Skeletal muscle cell (primary cell): ENCODE measurements at places on chromosomes 1 and 21.

DNA sequence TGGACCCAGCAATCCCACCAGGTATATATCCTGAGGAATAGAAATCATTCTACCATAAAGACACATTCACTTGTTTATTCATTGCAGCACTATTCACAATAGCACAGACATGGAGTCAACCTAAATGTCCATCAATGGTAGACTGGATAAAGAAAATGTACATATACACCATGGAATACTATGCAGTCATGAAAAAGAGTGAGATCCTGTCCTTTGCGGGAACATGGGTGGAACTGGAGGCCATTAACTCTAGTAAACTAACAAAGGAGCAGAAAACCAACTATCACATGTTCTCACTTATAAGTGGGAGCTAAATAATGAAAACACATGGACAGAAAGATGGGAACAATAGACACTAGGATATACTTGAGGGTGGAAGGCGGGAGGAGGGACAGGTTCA, 36.1 kb upstream of the PRKACB start:
- DNase-seq = no peak

DNA sequence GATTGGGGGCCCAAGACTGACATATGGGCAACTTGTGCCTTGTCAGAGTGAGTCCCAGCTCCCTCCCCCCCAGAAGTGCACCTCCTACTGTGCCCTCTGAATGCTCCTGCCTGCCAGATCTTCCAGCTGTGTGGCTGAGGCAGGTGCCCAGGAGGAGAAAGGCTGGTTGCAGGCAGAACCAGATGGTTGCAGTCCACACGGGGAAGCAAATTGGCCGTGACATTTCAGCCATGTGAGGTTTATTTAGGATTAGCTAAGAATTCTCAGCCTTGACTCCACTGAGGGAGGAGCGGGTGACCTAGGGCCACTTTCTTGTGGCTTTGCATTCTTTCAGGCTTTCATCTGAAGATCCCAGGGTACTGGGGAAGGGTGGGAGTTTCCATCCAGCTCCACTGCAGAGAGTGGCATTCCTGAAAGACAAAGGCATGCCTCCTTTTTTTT, 33.8 kb downstream of the PEX14 start:
- no peak for DNase-seq

DNA sequence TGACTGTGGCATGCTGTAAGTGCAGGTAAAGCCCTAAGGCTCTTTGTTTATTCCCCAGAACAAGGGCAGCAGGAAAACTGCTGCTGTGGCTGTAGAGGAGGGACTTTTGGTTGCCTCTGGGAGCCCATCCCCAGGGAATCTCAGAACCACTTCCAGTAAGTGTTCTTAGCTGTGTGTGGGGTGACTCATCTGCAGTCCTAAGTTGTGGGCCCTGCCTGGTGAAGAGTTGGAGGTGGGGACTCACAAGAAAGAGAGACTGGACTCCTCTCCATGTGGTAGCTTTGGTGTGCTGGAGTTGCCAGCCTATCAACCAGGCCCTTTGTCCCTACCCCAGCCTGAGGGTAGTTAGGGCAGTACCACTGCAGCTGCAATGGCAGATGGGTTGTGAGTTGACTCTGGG, 24.0 kb upstream of the DENND1B start:
- peak; percentile 85 for DNase-seq

DNA sequence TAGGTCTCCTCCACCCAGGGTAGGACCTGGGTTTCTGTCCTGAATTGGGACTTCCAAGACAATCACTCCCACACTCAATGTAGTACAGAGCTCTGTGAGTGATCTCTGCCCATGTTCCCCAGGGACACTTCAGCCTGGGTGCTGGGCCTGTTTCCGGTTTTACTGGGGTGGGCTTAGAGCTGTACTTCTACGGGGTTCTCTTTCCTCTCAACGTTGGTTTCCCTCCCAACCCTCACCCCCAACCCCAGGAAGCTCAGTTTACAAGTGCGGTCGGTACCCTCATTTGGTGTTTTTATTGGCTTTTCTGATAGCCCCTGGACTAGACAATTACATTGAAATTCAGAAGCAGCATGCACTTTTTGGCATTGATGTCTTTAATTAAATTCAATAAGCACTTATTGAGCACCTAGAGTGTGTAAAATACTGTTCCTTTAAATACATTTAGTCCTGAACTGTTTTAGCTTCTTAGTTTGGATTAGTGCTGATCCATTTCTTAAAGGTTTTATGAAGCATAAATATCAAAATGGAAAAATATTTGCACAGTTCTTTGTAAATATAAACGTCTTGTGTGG, 542 bp upstream of the XPR1 start:
- no peak for DNase-seq

- peak; percentile 70 for DNase-seq
Observed at GRCh38 chr1:6603238-6603914, 707 bp upstream of the KLHL21 start.

GRCh38 chr1:99675994-99676393, 30.1 kb downstream of the PALMD start:
- DNase-seq = no peak

DNA sequence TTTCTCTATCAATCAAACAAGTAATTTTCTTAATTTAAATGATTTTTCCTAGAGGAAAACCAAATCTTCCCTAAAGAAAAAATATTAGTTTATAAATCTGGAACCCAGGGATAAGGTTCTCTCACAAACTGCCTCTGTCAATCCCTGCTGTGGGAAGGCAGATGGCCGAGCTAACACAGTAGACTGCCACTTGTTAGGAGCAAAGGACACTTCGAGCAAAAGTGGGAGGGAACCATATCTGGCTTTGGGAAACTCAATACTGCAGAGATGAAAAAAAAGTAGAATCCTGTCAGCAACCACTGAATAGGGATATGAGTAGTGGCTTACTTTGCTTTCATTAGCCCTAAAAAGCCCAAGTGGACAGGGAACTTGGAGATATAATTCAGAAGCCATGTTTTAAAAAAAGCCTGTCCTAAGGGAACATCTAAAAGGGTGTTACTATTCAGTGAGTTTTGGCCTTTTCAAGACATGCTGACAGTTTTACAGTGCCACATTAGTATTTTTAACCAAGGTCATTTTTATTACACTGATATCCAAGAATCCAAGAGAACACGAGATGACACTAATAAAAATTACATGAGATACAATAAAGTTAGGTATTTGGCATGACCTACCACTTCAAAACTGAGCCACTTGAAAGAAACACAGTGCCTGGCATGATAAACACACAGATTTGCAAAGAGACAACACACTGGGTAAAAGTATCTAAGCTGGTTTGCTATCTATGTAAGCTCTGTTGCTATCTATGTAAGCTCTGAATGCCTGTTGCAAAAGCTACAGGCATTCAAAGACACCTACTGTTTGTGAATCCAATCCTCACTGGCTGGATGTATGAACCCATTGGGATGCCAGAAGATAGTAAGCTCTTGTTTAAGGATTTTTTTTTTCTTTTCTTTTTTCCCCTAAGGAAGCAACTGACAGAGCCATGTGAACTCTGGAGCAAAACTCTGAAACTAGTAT, 21.4 kb downstream of the TEX38 start:
- DNase-seq = no peak

DNA sequence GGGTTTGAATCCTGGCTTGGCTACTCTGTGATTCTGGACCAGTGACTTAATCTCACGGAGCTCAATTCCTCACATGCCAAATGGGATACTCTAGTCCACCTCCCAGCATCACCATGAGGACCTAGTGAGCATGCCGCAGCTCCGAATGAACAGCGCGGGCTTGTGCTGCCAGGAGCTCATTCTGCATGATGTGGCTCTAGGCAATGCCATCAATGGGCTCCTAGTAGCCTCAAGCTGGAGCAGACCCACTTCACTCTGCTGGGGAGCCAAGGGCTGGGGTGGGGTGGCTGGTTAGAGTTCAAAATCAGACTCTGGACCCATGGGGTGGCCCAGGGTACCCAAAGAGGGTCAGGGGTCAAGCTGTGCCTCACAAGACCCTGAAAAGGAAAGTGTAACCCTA, 41.5 kb downstream of the CDK18 start:
- DNase-seq = no peak

DNA sequence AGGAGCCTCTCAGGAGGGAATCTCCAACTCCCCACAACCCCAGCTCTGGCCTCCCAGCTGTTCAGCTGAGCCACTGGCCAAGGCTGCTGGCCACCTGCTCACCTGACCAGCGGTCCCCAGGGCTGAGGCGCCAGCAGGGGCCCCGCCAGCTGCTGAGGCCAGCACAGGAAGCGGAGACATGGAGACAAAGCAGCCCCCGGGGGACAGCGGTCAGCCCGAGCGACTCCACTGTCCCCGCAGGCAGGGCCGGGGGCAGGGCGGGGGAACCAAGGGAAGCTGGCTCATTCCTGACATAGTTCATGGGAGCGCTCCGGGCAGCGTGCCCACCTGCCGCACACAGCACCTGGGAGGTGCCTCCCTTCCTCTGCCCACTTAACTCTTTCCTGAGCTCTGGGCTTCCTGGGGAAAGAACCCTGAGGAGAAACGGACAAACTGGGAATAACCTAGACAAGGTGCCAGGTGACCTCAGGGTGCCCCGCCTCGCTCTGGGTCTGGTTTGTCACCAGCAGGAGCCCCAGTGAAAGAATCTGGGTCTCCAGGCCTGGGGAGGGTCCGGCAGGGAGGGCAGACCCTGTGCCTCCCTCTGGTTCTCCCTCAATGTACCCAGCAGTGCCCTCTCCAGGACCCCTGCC, 10.7 kb downstream of the EPHA2 start:
- no peak for DNase-seq

DNA sequence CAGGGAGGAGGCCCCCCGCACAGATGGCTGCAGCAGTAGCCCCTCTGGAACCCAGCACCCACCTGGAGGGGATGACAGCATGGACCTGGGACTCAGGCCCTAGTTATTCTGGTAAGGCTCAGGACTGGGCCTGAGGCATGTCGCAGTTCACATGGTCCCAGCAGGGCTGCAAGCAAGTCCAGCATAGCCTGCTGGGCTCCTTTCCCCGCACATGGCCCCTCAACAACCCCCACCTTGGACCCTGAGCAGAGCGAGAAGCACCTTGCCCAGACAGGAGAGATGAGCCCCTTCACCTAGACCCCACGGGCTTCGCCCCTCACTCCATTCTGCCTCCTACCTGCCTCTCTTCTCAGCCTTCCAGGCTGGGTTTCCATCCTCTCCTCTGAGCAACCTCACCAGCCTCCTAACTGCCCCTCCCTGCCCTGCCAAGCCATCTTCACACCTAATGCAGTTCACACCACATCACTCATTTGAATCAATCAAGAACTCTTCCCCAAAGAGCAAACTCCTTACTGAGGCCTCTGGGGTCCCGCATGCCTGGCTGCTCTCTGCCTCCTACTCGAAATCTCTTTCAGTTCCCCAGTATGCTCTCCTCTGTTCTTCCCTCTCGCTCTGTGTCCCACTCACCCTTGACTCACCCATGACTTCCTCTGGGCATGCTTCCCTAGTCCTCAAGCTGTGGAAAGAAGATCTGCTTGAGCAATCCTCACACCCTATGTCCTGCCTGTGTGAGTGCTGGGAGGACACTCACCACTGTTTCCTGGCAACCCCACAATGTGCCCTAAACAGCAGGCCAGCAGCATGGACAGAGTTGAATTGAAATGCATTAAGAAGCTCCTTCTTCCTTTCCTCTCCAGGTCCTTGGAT, 9.4 kb upstream of the THEMIS2 start:
- DNase-seq = peak; percentile 98

DNA sequence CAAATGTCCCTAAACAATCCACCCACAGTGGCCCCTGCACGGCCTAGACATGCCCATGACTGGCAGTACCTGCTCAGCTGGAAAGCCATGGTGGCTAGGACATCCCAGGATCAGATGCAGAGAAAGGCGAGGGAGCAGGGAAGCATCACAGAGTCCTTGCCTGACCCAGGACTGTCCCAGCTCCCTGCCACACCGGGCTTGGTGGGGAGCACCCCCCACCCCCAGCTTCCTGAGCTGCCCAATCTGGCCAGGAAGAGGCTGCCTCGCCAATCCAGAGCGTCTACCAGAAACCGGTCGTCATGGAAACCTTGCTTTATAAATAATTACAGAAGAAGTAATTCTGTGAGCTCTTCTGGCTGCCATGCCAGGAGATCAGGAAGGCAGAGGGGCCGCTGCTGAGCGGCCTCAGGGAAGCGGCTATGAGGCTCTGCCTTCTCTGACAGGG, 34.8 kb downstream of the ACOT7 start:
- no peak for DNase-seq

DNA sequence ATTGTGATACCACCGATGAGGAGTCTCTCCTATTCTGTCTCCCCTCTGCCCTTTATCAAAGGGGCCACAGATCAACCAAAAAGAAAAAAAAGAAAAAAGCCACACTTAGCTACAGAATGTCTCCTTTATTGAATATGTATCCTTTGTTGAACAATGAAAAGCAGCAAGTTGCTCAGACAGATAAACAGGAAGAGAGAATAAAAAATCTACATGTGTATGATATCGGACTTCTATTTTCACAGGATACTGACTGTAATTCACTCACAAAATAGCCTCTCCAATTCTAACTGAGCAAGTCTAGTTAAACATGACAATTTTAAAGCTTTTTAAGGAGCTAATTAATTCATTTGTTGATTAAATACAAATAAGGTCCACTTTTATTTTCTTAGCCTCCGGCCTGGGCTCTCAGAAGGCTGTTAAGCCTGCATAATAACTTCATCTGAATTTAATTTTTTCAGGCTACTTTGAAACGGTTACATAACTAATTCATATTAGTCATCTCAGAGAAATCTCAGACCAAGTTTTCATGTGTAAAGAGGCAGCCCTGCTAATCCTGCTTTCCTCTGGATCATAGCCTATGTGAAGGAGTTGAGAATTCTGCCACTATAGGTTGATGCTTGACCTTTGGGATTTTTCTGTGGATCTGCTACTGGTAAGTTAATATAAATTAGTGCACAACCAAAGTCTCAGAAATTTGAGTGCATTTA, 304.1 kb upstream of the NR5A2 start:
- no peak for DNase-seq

GRCh38 chr1:8211883-8212579, 105.9 kb upstream of the SLC45A1 start:
- peak; percentile 97 for DNase-seq

DNA sequence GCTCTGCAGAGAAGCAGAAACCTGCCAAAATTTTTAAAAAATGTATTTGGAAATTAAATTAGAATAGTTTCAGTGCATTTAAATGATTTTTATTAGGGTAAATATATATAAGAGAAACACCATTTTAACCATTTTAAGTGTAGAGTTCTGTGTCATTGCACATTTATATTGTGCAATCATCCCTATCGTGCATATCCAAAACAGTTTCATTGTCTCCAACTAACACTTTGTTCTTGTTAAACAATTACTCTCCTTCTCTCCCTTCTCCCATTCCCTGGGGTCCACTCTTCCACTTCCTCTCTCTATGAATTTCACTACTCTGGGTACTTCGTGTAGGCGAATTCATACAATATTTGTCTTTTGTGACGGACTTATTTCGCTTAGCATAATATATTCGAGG, 6.0 kb upstream of the OR2L8 start:
- no peak for DNase-seq

GRCh38 chr1:35847935-35848565, 35.0 kb upstream of the AGO1 start:
- DNase-seq = no peak

GRCh38 chr1:72734415-72734814, 452.1 kb upstream of the NEGR1 start:
- DNase-seq = no peak

GRCh38 chr1:245404952-245405351, 250.2 kb downstream of the KIF26B start:
- no peak for DNase-seq
